ENCODE measurements at places on chromosomes 4 and X.

- no peak for DNase-seq
Observed at GRCh38 chr4:4693258-4693657, 151.4 kb upstream of the STX18 start.

GRCh38 chrX:1427756-1428155, 25.0 kb downstream of the ASMTL start:
- no peak for DNase-seq

DNA sequence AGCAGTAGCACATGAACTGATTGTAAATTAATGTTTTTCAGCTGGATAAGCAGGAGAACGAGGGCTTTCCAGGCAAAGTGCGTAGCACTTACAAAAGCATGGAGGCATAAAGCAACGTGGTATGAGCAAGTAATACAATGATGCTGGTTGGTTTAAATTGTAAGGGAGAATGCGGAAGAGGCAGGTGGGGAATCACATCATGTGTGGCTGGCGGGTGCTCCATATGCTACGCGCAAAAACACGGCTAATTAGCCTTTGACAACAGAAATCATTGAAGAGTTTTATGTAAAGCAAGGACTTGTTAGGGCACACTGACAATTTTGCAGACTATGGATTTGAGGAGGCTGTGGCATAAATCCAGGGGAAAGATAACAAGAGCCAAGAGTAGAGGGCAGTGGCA, 14.6 kb downstream of the SYTL4 start:
- no peak for DNase-seq

GRCh38 chr4:112290341-112290740, 4.6 kb upstream of the TIFA start:
- no peak for DNase-seq

DNA sequence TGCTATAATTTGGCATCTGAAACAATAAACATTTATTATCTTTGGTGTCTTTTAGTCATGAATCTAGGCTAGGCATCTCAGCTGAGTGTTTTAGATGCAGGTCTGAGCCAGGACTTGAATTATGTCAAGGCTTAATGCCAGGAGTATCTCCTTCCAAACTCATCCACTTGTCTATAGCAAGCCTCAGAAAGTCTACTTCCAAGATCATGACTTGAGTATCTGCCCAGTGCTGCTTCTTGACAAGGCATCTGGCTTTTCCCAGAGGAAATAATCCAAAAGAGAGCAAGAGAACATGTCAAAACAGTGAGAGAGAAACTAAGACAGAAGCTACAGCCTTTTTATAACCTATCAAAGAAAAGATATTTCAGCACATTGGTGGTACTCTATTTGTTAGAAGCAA, 1052.1 kb upstream of the PCDH10 start:
- DNase-seq = no peak

DNA sequence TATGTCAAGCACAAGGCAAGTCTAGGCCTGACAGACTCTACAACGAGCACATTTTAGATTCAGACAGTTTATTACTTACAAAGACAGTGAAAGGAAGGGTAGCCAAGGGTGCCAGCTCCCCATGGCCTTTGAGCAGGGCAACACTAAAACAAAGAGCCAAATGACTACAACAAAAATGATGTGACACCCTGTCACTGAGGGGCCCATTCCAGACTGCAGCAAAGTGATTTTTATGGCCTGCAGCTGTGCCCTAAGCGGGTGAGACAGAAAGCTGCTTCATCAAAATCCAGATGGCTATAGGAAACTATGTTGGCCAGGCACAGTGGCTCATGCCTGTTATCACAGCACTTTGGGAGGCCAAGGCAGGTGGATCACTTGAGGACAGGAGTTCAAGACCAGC, 13.4 kb upstream of the RP2 start:
- no peak for DNase-seq

- DNase-seq = no peak
Observed at GRCh38 chr4:112377594-112378242, 80.5 kb downstream of the ALPK1 start.

- DNase-seq = no peak
Observed at GRCh38 chrX:71996136-71996535, 85.5 kb downstream of the NHSL2 start.
